ENCODE measurements at places on chromosomes 3 and 15.

GRCh38 chr3:47404955-47405790 lies 24.4 kb downstream of the PTPN23 start:
- DNase-seq: no peak

DNA sequence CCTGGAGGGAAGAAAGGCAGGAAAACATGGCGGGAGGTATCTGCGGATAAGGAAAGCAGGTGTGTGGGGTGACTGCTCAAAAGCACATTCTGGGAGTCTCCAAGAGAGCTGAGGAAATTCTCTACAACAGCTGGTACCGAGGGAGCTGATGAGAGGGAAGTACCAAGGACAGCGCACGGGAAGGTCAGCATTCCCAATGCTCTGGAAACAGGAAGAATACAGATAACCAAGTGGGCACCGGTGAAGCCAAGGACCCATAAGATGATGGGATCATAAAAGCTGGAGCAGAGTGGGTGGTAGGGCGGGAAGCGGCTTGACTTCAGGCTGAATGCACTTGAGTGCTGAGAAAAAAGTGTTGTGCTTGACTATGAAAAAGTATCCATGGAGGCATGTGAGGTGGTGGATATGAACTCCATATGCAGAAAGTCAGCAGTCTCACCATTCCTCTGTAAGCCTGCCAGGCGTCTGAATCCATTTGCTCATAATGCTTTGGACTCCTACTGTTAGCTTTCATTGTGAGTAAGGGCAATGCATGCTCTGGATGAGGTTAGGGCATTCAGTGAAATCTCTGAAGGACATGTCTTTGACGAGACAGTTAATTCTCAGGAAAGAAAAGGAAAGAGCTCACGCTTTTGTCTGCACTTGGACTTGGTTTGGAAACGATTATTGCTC lies 215.5 kb downstream of the NR1D2 start:
- peak; percentile 23 for DNase-seq

DNA sequence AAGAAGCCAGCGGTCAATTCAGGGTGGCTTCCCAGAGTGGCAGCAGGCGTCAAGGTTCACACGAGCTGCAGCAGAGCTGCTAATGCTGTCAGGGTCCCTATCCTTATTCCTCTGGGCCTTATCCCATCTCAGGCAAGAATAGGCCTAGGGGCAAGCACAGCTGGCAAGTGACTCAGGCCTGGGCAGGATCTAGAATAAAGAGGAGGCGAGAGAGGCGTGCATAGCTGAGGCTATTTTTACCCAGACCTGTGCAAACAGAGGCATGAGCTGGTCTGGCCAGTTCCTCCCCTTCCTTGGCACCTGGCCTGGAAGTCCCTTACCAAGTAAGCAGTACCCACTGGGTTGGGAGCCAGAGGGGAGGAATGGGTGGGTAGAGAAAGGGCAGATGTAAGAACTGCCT lies 12.2 kb upstream of the VIPR1 start:
- peak; percentile 60 for DNase-seq

GRCh38 chr15:68921926-68922325 lies 8.4 kb upstream of the SPESP1 start:
- DNase-seq: no peak

All from urothelium cell line (cell line).